ENCODE measurements at places on chromosomes 12 and 14. TPM values are rescaled to one million over a fixed set of nuclear protein-coding genes. Genes with fewer than 3 reads are reported as not detected.

DNA sequence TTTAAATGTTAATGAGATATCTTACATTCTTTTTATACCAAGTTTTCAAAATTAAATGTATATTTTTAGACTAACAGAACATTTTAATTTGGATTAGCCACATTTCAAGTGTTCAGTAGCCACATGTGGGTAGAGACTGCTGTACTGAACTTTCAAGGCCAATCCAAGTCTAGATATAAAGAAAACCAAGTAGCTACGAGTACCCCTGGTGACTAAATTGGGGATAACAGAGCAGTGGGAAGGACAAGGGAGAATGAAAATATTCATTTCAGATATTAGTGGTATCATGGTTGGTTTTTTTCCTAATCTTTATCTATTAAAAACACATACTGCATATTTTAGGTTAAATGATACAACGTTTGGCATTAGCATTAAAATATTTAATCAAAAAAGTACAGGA, 69.4 kb upstream of the RHOJ start:
- no peak for DNase-seq

Gene SLC7A7
- total RNA-seq, result 157 TPM

Gene ERBB3
- 80.5 TPM for total RNA-seq

Gene ACACB
- 42.5 TPM for total RNA-seq

- peak; percentile 61 for DNase-seq
These were observed at the start of gene PLEKHD1 for GRCh38 chr14:69484444-69485314. Gene PLEKHD1 (plus strand): TSS chr14:69484728. CDS start chr14:69484966, 238 bp downstream.

Gene SLCO1C1
- total RNA-seq, result 0.92 TPM

DNA sequence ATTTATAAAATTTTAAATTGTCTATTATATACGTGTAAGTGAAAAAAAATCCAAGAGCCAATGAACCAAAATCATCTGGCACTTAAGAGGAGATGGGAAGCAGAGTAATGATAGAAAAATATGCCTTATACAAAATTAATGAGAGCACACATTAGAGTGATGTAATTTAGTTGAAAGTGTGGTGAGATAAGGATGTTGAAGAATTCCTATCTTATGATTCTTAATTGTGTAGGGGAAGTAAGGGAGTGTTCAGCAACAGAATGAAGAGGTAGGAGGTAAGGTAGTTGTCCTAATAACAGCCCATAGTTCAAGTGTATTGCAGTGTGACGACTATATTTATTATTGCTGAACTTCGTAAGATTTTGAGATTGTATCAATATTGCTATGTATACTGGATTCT, 843.4 kb upstream of the FLRT2 start:
- DNase-seq, result no peak

Gene GPR84
- total RNA-seq, result 0.65 TPM

Gene POLE2
- total RNA-seq, result 1.2 TPM

DNA sequence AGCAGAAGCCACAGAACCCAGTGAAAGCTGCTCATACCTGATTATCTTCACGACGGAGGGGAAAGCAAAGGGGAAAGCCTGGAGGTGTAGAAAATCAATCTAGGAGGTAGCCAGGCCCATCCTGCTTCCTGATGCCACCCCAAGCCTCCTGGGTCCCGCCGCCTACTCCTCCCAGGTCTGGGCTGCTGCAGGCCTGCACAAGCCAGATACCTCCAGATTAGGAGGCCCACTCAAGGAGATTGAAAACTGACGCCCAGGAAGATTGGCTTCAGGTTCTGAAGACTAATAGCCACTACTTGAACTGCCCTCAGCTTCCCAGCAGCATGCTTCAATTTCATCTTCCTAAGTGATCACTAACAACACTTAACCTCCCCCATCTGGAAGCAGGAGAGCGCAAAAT, 87.1 kb downstream of the GCH1 start:
- no peak for DNase-seq

Gene IRAK3
- total RNA-seq, result 50.7 TPM

DNA sequence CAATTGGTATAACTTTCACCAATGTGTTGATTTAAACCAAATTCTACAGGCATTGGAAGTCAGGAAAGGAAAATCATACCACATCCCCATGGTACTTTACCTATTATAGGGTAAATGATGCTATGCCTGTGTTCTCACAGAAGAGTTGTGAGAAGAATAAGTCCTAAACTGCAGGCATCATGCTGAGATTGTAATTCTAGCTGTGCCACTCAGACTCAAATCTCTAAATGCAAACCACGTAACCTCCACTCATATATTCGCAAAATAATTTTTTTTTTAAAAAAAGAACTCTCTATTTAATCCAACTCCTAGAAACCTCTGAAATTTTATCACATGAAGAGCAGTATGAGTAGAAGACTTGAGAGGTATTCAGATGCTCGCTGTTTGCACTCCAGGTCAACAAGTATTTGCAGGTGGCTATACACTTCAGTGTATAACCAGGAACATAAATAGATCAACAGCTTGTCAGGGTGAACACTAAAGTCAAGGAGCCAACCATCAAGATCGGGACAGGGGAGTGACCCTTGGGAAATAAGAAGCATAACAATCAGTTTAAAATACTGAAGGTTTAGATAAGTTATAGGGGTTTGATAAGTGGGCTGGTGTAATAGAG, 110.1 kb downstream of the SLC25A21 start:
- no peak for DNase-seq

GRCh38 chr14:54822685-54823084, 79.9 kb downstream of the GCH1 start:
- DNase-seq, result no peak

GRCh38 chr14:99936738-99937474, 128.3 kb upstream of the EVL start:
- no peak for DNase-seq

GRCh38 chr14:66152302-66152701, 333.9 kb upstream of the CCDC196 start:
- no peak for DNase-seq

Gene TAS2R42
- total RNA-seq, result not detected

Gene CD69
- total RNA-seq, result 11.4 TPM

GRCh38 chr12:121189131-121189530, 20.8 kb upstream of the P2RX4 start:
- DNase-seq, result no peak

Gene BICDL1
- total RNA-seq, result 9.0 TPM

- DNase-seq, result peak; percentile 75
These were observed 18.0 kb downstream of the LRRC74A start for GRCh38 chr14:76844223-76844622.

DNA sequence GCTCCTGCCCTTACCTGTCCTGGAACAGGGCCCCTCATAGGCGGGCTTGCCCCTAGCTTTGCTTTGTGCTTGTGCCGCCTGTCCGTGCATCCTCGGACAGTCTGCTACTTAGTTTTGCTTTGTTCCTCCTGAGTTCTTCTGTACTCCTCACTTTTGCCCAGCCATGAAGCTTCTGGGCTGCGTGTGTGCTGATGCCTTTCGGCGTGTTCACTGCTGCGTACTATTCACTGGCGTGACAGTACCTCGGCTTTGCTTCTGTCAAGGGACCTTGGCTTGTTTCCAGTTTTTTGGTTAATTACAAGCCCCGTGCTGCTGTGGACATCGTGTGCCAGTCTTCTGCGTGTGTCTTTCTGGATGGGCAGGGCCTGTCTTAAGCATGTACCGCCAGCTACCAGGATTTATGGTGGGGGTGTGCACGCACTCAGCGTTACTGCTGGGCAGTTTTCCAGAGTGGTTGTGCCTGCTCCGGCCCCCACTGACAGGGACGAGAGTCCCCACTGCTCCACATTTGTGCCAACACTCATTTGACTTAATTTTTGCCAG, 2.5 kb downstream of the PACS2 start:
- no peak for DNase-seq

DNA sequence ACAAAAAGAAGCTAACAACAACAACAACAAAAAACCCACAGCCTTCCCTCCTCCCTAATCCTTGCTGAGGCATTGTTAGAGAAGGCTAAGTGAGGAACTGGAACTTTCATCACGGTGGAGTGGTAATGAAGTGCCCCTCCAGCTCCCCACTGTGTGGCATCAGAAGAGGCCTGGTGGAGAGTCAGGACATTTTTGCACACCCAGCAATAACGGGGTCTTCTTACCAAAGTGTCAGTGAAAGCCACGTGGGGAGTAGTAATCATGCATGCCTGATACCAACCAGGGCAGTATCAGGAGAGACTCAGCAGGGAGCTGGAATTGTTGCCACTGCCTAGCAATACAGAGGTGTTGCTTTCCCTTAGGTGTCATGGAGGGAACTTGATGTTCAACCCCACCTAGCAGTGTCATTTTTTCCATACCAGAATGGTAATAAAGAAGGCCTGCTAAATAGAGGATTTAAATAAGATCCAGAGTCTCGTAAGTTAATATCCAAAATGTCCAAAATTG, 299.7 kb upstream of the RGS6 start:
- DNase-seq, result no peak

Gene RASSF9
- 11.0 TPM for total RNA-seq

DNA sequence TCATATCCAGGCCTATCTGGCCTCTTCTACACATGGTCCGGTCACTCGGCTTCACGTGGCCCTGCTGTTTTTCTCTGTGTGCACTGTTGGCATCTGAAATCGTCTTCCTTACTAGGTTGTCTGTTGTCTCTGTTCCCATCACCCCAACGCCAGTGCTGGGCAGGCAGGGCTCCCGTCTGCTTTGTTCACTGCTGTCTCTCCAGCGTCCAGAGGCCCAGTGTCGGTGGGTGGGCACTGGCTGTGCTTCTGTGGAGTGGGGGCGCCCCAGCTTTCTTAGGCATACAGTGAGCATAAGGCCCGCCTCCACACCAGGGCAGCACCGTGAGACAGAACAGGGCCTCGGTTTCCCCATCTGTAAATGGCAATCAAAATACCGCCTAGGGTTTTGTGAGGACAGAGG, 153.1 kb downstream of the BCL11B start:
- no peak for DNase-seq

GRCh38 chr14:36091096-36091495, 85.4 kb downstream of the PTCSC3 start:
- DNase-seq, result no peak

DNA sequence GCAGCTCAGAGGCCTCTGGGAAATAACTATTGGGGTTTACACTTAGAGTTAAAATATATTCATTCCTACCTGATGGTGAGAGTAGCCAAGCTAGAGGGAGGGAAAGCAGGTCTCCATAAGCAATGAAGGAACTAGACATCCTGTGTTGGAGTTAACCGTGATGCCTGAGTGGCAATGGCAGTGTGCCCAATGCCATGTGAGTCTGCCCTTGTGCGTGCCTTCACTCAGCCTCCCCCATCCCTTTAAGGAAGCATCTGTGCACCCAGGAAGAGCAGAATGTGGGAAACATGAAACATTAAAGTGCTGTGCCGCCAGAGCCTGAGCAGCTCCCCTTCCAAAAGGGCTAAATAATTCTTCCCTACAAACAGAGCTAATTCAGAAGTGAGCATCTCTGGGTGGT, 76.3 kb downstream of the COX16 start:
- no peak for DNase-seq

DNA sequence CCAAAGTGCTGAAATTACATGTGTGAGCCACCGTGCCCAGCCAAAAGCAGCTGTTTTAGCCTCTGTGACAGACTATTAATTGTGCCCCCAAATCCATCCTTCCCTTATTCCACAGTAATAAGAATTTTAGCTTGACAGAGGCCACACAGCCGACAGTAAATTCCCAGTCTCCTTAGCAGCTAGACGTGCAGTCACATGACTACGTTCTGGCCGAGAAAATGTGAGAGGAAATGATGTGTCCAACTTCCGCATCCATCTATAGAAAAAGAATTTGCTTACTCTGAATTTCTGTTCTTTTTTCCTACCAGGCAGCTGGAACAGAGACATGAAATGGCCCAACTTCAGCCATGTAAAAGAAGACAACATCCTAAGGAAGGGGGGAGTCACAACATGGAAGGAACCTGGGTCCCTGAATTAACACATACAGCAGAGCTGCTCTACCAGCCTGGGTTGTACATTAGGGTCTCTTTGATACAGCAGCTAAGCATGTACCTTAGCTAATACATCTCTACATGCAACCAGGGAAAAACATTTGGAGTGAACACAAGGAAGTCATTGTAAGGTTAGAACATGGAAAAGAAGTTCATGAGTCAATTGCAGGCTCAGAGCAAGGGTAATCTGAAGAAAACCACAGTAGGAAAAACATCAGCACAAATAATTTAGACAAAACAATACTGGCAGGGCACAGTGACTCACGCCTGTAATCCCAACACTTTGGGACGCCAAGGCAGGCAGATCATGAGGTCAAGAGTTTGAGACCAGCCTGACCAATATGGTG, 35.5 kb downstream of the CIT start:
- DNase-seq, result no peak

DNA sequence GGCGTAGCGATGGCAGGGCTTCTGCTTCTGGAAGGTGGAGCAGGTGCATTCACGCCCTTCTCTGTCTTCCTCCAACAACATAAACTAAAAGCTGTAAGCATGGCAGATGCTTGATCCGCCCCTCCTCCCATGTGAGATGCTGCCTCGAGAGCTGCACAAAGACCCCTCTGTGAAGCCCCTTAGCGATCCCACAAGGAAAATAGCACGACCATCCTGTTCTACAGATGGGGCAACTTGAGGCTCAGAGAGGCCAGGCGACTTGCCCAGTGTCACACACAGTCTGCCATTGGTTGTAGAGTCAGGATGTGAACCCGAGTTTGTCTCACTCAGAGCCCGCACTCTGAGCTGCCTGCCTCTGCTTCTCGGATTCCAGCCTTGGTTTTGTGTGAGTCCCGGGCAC, 144.4 kb downstream of the SCARB1 start:
- DNase-seq, result no peak

DNA sequence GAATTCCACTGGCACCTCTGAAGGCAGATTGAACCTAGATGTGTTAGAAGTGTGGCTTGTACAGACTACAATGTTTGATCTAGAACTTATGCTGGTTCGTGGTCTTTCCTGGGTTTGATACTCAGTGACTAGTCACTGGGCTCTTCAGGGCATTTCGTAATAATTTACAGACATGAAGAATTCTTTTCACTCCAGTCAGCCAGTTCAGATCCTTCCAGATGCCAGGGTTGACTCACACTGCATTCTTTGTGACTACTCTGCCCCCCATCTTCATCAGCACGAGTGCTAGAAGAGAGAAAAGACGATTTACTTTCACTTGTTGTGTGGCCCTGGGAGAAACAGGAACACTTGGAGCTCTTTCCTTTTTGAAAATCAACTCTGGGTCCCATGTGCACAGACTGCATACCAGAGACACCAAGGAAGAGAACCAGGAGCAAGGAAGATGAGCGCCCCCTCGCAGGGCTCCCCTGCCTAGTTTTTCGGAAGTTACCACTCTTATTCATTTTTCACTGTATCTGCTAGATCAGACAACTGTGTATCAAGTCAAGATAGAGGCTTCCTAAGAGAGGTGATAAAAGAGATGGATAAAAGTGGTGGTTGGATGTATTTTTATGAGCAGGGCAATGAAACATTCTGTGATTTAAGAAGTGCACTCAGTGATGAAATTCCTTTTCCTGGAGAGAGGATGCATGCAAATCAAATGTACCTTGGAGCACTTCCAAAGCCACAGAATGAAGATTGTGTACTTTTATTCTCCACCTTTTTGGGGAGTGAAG, 33.5 kb upstream of the EVL start:
- no peak for DNase-seq

- DNase-seq, result no peak
These were observed 22.8 kb upstream of the IGF1 start for GRCh38 chr12:102503056-102503681.

Gene FOXA1
- total RNA-seq, result 30.5 TPM
